ENCODE measurements at places on chromosomes 2 and 18.

GRCh38 chr2:126399001-126399400, 257.0 kb upstream of the GYPC start:
- no peak for DNase-seq

GRCh38 chr2:145757503-145758246, 1237.8 kb upstream of the ZEB2 start:
- DNase-seq = no peak

- DNase-seq = no peak
Observed at GRCh38 chr2:121333231-121333630, 48.2 kb upstream of the TFCP2L1 start.

GRCh38 chr2:121579309-121579708, 48.6 kb downstream of the RNU4ATAC start:
- no peak for DNase-seq

DNA sequence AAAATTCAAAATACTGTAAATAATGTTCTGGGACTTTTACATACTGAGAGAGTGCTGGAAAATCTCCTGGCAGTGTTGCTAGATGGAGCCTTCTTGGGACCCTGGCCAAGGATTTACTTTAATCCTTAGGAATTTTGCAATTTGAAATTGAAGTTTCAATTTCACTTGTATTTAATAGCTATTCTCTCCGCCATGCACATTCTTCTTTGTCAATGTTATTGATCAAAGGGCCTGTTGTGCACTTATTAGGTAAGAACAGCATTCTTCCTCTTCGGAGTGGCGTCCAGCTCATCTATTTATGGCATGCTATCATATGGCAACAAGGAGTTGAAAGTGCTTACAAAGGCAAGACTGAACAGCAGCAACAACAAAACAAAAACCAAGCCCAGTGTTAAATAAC, 40.1 kb upstream of the SOS1 start:
- DNase-seq = no peak

GRCh38 chr18:48740851-48741485, 202.1 kb downstream of the CTIF start:
- no peak for DNase-seq

- DNase-seq = no peak
Observed at GRCh38 chr18:69727912-69728572, 219.6 kb downstream of the CD226 start.

DNA sequence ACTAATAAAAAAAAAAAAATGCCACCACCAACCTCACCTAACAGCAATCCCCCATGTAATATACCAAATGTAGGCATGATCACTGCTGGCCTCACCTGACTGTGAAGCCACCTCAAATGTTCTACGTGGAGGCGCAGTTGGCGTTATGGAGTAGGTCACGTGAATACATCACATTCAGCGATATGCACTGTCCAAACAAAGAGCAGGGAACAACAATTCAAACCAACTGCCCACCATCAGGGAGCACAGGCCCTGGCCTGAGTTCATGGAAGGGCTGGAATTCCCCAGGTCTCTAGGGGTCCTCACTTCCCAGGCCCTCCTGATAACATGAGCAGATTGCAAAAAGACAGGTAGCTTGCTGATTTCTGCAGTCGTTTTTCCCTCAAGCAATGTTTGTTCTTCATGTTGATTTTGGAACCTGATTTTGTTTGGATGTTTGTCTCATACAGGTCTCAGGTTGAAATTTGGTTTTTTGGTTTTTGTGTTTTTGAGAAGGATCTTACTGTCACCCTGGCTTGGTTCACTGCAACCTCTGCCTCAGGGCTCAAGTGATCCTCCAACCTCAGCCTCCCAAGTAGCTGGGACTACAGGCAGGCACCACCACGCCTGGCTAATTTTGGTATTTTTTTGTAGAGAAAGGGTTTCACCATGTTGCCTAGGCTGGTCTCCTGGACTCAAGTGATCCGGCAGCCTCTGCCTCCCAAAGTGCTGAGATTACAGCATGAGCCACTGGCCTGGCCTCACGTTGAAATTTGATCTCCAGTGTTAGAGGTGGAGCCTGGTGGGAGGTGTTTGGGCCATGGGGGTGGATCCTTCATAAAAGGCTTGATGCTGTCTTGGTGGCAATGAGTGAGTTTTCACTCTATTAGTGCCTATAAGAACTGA, 15.5 kb downstream of the TBC1D8 start:
- DNase-seq = no peak

GRCh38 chr2:113080134-113080533, 12.4 kb downstream of the IL1F10 start:
- no peak for DNase-seq

- no peak for DNase-seq
Observed at GRCh38 chr2:128779301-128780095, 460.8 kb upstream of the HS6ST1 start.

GRCh38 chr2:154960802-154961583, 262.5 kb downstream of the KCNJ3 start:
- no peak for DNase-seq

DNA sequence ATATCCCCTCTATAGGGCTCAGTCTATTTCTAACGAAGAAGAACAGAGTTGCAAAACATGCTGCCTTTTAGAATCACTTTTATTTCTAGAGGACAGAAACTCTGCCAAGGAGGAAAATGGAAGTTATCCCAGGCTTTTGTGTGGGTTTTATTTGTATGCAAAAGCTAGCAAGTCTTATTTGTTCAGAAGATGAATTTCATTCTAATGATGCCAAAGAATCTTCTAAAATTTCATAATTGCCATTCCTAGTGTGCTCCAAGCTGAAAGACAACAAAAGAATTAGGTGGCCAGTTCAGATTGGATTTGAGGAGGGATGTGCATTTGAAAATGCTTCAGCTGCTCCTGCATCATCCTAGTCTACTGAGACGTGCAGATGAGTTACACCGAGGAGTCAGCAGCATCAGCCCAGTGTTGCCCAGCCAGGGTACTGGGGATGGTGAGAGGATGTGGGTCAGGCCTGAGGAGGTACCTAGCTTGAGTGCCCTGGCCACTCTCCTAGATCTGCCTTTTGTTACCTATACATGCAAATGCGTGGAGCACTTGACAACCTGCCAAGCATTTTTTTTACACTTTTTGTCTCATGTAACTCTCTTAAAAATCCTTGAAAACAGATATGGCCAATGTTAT, 80.1 kb downstream of the KCNS3 start:
- no peak for DNase-seq

DNA sequence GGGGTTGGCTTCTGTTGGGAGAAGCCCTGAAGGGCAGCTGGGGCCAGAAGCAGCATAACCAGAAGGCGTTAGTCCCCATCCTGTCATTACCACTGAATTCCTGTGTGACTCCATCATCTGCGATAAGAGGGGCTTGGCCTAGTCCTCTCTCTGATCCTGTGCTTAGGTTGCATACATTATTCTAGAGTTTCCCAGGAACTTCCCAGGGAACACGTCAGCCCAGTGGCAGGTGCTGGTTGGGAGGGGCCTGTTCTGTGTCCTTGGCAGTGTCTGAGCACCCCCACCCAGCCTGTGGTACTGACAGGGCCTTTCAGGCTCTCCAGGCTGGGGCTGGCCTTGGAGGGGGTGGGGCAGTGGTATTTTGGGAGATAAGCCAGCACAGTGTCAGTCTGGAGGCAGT, 4.5 kb upstream of the TOGARAM2 start:
- peak; percentile 84 for DNase-seq

DNA sequence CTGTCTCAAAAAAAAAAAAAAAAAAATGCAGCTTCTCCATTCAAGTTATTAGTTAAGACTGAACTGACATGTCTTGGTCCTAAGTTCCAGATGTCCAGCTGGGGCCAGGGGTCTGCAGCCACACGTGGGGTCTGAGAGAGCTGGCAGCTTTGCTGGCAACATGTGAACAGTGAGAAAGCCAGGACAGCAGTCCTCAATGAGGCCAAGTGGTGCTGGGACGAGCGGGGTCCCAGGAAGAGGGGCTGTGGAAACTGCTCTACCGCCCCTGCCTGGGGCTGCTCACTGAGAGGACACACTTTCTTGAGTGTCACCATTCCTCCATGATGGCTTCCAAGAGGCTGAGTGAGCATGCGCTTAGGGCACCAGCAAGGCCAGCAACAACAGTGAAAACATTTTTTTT, 100.7 kb upstream of the TAF1B start:
- no peak for DNase-seq

- no peak for DNase-seq
Observed at GRCh38 chr2:57759131-57759530, 287.5 kb upstream of the VRK2 start.

- no peak for DNase-seq
Observed at GRCh38 chr2:129585760-129586159, 393.7 kb upstream of the RAB6C start.

GRCh38 chr2:38064801-38065501, 11.0 kb downstream of the CYP1B1 start:
- no peak for DNase-seq

DNA sequence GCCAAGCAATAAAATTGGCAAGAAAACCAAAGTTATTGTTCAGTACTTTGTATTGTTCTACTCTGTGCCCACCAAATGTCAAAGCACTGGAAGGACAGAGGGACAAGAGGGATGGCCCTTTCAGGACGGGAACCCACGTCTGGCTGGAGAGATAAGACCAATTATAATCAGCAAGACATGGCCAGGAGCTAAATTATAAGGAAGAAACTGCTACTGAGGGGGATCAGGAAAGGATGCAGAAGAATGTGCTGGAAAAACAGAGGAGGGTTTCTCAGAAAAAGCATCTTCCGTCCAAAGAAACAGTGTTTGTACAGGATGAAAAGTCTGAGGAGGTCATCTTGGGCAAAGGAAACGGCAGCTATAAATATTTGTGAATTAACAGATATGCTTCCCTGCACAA, 46.4 kb upstream of the NARS1 start:
- DNase-seq = no peak

DNA sequence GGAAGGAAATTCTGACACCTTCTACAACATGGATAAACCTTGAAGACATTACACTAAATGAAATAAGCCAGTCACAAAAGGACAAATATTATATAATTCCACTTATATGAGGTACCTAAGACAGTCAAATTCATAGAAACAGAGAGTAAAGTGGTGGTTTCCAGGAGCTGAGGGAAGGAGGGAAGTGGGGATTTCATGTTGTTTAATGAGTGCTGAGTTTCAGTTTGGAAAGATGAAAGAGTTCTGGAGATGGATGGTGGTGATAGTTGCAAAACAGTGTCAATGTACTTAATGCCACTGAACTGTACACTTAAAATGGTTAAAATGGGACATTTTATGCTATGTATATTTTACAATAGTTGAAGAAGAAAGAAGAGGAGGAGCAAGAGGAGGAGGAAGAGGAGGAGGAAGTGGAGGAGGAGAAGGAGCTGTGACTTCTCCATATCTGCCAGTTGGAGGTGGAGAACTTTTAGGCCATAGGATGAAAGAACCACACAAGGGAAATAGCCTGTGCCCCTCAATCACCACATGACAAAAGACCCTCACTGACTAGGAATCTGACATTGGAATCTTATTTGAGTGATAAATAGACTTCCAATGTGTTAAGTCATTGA, 55.3 kb upstream of the LGALSL start:
- DNase-seq = no peak

GRCh38 chr2:27703638-27704341, 40.1 kb downstream of the SLC4A1AP start:
- DNase-seq = peak; percentile 78

DNA sequence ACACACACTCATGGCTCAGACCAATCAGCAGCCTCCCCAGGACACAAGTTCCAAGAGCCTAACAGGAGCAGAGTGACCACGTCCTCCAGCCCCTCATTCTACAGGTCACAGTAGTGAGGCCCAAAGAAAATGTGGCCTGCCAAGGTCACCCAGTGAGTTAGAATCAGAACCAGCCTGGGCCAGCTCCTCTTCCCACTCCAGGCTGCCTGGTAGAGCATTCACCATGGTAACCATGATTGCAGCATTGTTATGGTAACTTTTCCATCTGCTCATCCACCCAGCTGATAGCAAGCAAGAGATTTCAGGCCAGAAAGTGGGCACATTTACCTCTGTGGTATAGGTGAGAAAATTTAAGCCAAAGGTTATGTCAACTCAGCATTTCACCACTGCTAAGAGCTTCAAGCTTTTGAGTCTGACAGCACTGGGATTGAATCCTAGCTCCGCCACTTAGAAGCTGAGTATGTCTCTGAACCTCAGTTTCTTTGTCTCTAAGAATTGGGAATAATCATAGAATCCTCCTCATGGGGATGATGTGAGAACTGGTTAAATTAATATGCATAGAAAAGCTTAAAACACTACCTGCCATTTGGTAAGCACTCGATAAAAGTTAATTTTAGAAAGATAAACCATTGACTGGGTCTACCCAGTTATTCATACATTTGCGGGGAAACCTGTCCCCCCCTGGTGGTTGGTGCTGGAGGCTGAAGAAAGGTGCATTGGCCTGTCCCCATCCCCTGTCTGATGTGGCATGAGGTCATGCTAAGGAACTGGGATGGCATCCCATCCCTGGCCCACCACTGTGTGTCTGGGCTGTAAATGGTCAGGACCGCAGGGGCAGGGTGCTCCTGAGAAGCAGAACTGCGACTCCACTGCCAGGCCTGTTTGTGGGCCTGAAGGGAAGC, 181.5 kb downstream of the KLHL29 start:
- DNase-seq = no peak

GRCh38 chr2:180657054-180657453, 323.4 kb upstream of the UBE2E3 start:
- DNase-seq = peak; percentile 92

DNA sequence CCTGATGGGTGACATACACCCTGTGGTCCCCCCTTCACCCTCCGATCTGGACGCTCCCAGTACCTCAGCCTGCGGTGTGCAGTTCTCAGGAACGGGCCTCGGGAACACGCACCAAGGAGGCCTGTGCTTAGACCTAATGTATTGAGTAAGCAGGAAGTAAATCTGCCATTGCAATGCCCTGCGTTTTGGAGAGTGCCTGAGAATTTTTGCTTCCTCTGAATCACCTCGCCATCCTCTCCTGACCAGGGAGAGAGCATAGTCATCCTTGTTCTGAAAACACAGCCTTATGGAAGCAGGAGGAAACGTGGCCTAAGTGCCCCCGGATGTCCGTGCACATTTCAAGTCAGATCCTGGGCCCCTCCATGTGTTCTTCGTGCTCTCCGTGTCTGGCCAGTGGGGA, 272.2 kb downstream of the NDUFA10 start:
- DNase-seq = no peak

DNA sequence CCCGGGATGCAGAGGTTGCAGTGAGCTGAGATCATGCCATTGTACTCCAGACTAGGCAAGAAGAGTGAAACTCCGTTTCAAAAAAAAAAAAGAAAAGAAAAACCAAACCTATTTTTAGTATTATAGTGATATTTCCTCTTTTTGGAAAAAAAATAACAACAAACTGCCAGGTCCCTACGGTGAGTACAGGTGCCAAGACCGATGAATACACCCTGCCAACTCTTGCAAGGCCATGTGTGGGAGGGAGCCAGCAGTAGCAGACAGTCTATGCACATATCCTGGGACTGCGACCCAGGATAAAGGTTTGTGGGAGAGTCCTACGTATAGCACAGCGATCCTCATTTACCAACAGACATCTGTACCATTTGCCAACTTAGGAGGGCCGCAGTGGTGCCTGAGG, 69.6 kb upstream of the DNMT3A start:
- no peak for DNase-seq

DNA sequence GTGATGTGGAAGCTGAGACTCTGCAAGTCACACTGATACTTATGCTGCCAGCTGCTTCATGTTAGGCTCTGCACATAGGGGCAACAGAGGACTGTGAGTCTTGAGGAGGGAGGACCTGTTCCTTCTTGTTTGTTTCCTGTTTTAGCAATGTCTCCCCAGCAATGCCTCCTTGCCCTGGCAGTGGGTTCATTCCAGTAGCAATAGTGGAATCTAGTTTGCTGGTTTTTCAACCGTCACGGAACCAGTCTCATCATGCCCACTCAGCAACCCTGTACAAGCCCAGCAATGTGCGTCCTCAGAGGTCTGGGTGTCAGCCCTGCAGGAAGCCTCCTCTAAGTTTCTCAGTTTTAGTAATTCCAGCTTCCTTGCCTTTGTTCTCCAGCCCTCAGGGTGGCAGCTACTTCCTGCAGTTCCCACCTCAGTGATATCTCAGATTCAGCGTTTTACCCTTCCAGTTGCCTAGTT, 20.5 kb upstream of the ITGB6 start:
- no peak for DNase-seq
